ENCODE measurements at places on chromosomes 3 and 15.

GRCh38 chr15:45641999-45642932 is 7.4 kb downstream of the SQOR start:
- DNase-seq, result no peak

DNA sequence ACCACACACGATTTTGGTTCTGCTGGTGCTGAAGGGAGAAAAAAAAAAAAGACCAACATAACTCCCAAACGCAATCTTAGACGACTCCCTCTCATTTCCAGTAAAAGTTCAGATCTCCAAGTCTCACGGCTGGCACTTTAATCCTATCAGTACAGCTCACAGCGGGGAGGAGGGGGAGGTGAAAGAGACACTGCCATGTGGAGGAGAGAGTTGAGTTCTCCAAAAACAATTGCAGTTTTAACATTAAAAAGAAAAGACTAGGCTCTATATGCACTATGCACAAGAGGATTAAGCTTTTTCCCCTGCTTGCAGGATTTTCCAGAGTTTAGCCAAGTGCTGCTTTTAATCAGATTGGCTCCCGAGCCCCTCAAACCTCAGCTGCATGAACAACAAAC is 16.8 kb downstream of the BMF start:
- DNase-seq, result no peak

DNA sequence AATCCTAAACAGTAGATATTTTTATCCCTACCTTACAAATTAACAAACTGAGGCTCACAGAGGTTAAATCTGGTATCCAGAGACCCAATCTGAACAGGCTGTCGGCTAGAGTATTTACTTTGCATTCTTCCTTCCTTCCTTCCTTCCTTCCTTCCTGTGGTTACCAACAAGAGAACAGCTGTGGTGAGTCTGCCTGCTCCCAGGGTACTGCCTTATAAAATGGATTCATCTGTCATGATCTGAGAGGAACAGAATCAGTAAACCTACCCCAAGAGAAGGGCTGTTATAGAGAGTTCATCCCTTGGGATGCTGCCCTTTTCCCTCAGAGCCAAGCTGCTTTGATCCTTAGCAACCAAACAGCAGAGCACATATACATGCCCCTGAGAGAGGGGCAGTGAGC is 3.6 kb downstream of the GADL1 start:
- DNase-seq, result no peak

GRCh38 chr15:80186597-80186996 is 33.8 kb downstream of the FAH start:
- no peak for DNase-seq

GRCh38 chr3:193767353-193768069 is 174.5 kb downstream of the OPA1 start:
- no peak for DNase-seq

DNA sequence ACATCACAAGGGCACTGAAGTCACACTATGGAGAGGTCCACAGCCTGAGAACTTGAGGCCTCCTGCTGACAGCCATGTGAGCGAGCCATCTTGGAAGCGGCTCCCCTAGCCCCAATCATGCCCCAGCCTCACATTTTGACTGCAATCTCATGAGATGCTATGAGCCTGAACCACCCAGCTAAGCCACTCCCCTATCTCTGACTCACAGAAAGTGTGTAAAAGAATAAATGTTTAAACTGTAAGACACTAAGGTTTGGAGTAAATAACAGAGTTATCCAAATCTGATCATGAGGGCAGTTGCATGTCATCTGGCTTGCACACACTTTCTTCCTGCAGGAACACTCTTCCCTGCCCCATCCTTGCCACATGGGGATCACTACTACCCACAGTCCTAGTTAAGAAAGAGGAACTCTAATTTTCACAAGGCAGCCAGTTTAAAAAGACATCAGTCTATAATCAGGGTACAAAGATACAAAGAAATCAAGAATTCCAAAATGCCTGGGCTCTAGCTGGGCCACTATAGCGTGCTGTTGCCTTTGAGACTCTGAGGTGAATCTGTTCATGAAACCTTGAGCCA is 494.2 kb downstream of the FOXP1 start:
- DNase-seq, result no peak

GRCh38 chr3:122074621-122075265 is 19.6 kb downstream of the CD86 start:
- DNase-seq, result no peak

- DNase-seq, result no peak
These were observed 138.9 kb upstream of the SGO1 start for GRCh38 chr3:20324664-20325478.

DNA sequence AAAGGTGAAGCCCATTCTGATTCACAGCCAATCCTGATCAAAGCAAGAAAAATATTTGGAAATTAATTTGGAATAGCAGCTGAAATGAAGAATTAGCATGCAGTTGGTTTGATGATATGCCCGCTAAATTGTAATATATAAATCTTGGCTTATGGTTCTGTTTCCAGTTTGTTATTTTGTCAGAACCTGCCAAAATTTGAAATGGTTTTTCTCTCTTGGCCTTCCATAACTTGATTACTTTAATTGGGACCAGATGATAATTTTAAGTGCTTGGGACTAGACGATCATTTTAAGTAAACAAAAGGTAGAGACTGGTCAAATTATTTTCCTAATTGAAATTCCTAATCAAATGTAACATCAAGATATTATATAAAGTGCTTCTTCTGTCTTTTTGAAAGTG is 842.4 kb downstream of the TBL1XR1 start:
- no peak for DNase-seq

GRCh38 chr3:57230006-57230405 is 2.5 kb downstream of the APPL1 start:
- no peak for DNase-seq

DNA sequence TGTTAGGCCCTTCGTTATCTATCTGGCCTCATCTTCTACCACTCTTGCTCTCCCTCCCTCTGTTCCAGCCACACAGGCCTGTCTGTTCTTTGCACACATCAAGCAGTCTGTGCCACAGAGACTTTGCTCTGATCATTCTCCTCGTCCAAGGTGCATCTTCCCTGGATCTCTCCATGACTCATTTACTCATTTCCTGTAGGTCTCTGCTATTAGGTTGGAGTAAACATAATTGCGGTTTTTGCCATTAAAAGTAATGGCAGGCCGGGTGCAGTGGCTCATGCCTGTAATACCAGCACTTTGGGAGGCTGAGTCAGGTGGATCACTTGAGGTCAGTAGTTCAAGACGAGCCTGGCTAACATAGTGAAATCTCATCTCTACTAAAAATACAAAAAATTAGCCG is 9.5 kb upstream of the C3orf49 start:
- DNase-seq, result no peak

GRCh38 chr15:46676233-46677206 is 1040.8 kb upstream of the SEMA6D start:
- DNase-seq, result no peak

- no peak for DNase-seq
These were observed 33.1 kb downstream of the TP63 start for GRCh38 chr3:189664311-189664710.

GRCh38 chr15:94228611-94229010 is 2.8 kb upstream of the MCTP2 start:
- DNase-seq, result no peak

DNA sequence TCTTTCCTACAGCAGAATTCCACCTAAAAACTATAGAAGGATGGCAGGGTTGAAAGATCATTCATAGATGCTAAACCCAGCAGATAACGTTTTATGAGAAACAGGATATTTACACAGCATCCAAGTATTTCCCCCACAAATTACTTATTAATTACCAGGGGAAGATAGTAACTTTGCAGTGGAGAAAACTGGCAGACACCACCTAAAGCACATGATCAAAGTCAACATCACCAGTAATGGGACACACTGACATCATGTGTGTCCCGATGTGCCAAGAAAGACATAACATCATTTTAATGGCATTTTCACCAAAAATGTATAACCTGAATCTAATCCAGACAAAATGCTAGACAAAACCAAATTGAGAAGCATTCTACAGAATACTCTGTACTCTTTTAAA is 220.4 kb upstream of the THBS1 start:
- no peak for DNase-seq

DNA sequence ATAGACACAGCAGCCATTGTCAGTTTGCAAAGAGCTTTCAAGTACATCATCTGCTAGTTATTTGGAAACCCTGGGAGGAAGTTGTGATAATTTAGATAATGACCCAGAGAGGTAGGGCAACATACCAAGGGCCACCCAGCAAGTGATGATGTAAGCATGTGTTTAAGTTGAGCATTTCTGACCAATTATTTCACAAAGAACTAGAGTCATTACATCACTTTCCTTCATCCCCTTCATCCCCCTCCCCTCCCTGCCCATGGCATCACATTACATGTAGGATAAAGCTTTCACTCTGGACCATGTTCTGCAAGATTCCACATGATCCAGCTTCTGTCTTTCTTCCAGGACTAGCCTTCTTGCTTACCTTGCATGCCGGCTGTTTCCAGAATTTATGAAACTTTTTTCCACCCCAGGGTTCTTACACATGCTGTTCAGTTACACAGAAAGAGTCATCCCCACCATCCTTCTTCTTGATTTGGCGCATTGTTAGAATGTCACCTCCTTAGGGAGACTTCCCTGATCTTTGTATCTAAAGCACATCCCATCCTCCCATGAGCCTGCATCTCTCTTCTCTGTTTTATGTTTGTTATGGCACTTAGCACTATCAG is 71.3 kb downstream of the PTPRG start:
- DNase-seq, result no peak

DNA sequence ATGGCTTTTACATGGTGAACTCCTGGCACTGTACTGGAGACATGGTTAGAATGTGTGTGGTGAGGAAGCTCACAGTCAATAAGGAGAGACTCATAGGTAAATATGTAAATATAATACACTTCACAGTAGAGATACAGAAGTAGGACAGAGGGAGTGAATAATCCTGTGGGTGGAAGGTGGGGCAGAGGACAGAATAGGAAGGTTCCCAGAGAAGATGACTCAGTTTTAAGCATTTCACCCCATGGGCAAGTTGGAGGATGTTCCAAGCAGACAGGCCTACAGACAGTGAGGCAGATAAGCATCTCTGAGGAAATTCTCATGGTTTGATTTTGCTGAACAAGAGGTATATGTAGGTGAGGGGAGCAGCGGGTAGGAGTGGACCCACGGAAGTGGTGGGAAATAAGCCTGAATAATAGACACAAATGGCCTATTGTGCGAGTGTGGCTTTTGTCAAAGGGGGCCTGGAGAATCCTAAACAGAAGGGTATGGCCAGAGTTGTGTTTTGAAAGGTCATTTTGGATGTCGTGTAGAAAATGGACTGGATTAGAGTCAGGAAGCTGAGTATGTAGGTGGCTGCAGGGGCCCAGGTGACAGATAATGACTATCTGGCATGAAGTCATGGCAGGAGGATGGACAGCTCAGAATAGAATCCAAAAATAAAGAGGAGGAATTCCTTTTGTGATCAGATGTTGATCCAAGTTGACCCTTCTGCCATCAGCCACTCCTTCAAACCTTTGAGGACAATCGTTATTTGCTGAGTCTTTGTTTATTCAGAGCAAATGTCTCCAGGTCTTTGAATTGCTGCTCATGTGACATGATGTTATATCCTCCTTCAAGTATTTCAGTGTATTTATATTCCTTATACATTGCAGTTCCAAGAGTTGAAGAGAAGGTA is 97.3 kb upstream of the THRB start:
- no peak for DNase-seq

GRCh38 chr3:59001675-59002074 is 48.1 kb downstream of the CFAP20DC start:
- DNase-seq, result no peak

GRCh38 chr3:45975686-45976085 is 19.9 kb downstream of the FYCO1 start:
- no peak for DNase-seq

- DNase-seq, result peak; percentile 68
These were observed at the start of gene PTPN9 for GRCh38 chr15:75578948-75579920. Gene PTPN9, minus strand, starts transcription at chr15:75579315. Its CDS starts 539 bp downstream, at chr15:75578776.

DNA sequence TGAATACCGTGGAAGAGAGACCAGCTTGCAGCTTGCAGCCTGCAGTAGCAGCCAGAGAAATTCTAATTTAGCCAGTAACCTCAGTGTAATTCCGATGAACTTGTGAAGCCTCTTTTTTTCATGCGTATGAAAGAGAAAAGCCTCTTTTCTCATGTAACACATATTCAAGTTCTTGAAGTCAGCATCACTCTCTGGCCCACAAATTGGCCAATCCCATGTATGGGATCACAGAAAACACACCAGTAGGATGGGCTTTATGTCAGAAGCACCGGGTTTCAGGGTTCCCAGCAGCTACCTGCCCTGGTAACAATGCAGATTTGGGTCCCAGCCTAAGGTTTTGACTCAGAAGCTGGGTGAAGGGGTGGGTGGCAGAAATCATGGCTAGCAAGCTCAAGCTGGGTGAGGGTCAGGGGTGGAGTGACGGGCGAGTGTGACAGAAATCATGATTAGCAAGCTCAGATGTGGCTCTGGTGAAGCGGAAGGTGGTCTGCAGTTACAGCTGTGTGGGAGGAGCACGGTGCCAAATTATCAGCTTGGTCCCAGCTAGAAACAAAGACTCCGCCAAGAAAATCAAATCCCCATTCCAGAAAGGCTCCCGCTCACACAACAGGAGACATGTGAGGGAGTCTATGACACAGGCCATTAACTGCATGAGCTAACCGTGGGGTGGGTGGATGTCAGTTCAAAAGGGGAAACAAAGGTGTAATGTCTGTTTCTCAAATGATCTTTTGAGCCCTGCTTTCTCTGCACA is 86.6 kb downstream of the SNRK start:
- DNase-seq, result peak; percentile 38

DNA sequence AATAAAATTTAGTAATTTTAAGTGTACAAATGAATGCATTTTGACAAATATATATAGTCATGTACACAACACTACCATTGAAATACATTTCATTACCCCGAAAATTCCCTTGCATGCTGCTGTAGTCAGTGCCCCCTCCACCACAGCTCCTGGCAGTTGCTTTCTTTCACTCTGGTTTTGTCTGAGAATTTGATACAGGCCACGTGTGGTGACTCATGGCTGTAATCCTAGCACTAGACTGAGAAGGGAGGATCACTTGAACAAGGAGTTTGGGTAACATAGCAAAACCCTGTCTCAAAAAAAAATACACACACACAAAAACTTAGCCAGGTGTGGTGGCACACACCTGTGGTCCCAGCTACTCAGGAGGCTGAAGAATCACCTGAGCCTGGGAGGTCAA is 65.4 kb downstream of the TFRC start:
- DNase-seq, result no peak

DNA sequence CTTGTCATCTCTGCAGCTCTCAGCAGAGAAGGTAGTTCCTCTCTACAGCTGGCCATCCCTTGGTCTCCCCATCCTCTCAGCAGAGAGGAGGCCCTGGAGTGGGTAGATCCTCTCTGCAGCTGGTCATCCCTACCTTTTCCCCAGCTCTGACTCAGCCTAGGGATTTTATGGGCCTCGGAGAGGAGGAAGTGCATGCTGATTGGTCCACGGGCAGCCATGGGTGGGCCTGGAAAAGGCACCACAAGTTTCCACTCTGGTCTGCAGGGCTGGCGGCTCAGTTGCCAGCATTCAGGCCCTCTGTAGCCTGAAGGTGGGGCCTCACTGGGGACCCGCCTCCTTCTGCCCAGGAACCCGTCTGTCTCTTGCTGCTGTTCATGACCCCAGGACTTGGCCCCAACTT is 36.9 kb downstream of the NR1D2 start:
- no peak for DNase-seq

DNA sequence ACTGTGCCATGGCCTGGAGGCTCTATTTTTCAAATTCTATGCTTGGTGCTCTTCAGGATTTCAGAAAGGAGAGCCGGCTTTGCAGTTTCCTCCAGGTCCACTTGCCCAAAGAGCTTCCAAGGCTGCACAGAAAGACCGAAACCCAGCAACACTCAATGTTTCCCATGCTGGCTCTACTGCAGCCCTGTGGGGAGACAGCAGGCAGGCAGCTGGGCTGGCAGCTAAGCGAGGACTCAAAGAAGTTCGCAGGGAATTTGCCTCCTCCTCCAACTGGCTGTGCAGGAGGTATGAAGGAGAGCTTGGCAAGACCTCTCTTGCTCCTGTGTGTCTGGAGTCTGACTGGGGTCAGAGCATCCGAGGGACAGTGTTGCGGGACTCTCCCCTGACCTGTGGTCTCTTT is 17.4 kb upstream of the ITGA11 start:
- no peak for DNase-seq
